Endodermal cell (in vitro differentiated cells): ENCODE measurements at places on chromosomes 12 and 14. TPM values are rescaled to one million over a fixed set of nuclear protein-coding genes. Genes with fewer than 3 reads are reported as not detected.

The SPTSSA gene
- total RNA-seq, result 28.5 and 29.6 TPM in 2 replicates

The TCL1B gene
- 0.93 and 0.95 TPM in 2 replicates for total RNA-seq

The NPAS3 gene
- 1.2 to 1.6 TPM (median 1.4 TPM) in 3 replicates for total RNA-seq

The COCH gene
- total RNA-seq, result 37.9 to 77.3 TPM (median 76.2 TPM) in 3 replicates

The LMNTD1 gene
- total RNA-seq, result 31.6 to 37.7 TPM (median 36.9 TPM) in 3 replicates

The PZP gene
- 1.3 TPM in 1 of 3 replicates, not detected in the others for total RNA-seq

DNA sequence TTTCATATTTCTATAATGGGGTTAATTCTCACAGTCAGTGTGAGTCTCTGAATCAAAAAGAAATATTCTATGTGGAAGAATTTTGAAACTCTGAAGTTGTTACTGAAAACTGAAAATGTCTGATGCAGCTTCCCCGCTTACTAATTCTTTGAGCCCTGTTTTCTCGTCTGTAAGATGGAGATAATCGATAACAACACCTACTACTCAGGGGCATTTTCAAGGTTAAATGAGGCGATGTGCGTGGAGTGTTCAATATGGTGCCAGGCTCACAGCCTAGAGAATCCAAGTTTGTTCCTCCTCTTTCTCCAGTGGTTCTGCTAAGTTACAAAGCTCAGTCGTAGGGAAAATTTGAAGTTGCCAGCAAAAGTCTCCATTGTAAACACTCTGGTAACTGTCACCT is 391.4 kb downstream of the FUT8 start:
- no peaks in the 10 kb centered on the region for H3K4me1 ChIP-seq
- no peak overlapping the region for H3K27ac ChIP-seq
- no peak overlapping the region for H3K4me3 ChIP-seq
- H3K36me3 ChIP-seq, result no peaks in the 10 kb centered on the region
- DNase-seq, result no peak

DNA sequence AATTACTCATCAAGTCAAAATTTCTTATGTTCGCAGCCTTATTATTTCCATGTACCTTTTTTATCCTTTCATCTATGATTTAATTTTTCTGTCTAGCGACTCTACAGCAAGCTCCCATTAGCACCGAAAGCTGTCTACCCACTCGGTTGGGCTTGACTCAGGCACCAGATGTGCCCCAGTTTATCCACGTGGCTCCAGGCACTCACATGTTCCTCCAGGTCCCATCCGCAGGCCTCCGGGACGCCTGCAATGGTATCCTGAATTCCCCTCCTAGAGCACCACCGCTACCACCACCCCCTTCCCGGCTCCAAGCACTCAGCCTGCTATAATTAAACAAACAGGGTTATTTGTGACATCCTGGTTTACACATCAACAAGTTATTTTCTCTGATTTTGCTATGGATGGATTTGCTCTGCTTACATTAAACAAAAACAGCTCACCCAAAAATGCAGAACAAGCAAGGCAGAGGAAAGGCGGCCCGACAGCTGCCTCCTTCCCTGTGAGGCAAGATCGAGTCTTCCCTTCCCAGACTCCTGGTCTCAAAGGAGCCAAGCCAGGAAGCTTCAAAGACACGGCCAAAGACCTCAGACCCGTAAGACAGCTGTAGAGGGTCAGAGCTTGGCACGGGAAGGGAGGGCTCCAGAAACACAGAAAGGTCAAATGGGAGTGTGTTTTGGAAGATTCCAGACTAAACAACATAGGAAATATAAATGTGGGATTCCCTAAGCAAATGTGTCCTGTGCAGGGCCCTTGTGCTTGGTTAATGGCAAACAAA is 253.8 kb downstream of the TTC8 start:
- no peak overlapping the region for H3K27ac ChIP-seq
- no peak for DNase-seq
- no peaks in the 10 kb centered on the region for H3K36me3 ChIP-seq
- no peak overlapping the region for H3K4me3 ChIP-seq
- no peaks in the 10 kb centered on the region for H3K27me3 ChIP-seq
- H3K4me1 ChIP-seq, result no peaks in the 10 kb centered on the region

DNA sequence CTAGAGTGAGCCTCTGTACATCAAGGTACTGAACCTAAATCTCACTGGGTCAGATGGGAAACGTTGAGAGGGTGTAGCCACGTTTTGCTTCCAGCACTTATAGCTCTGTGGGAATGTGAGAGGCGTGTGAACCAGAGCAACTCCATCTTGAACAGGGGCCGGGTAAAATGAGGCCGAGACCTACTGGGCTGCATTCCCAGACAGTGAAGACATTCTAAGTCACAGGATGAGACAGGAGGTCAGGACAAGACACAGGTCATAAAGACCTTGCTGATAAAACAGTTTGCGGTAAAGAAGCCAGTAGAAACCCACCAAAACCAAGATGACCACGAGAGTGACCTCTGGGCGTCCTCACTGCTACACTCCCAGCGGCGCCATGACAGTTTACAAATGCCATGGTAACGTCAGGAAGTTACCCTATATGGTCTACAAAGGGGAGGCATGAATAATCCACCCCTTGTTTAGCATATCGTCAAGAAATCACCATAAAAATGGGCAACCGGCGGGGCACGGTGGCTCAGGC is 63.4 kb upstream of the NCOR2 start:
- no peak overlapping the region for H3K27ac ChIP-seq
- peak; percentile 87 for DNase-seq
- H3K36me3 ChIP-seq, result no peaks in the 10 kb centered on the region
- H3K4me1 ChIP-seq, result peaks cover 2% of the 10 kb centered on the region
- no peaks in the 10 kb centered on the region for H3K27me3 ChIP-seq
- H3K4me3 ChIP-seq, result no peak overlapping the region

DNA sequence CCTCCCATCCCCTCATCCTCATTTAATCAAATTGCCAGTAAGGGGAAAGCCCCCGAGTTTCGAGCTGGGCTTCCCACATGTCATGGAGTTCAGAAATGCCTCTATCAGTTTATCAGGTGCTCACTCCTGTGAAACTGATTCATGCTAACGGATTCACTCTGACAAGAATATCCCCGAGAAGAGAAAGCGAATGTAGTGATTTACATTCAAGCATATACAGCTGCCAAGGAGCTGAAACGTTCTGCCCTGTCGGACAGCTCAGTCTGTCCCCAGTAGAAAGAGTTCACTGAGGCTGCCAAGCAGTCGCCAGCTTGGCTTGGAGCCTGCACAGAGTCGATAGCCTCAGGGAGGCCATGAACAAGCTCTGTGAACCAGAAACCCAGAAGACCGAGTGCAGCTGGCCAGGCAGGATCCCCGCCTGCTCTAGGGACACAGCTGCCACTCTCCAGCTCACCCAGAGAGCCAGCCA is 88.4 kb downstream of the TMCC3 start:
- peaks cover 5% of the 10 kb centered on the region for H3K4me1 ChIP-seq
- H3K27ac ChIP-seq, result no peak overlapping the region
- H3K27me3 ChIP-seq, result no peaks in the 10 kb centered on the region
- H3K36me3 ChIP-seq, result no peaks in the 10 kb centered on the region

DNA sequence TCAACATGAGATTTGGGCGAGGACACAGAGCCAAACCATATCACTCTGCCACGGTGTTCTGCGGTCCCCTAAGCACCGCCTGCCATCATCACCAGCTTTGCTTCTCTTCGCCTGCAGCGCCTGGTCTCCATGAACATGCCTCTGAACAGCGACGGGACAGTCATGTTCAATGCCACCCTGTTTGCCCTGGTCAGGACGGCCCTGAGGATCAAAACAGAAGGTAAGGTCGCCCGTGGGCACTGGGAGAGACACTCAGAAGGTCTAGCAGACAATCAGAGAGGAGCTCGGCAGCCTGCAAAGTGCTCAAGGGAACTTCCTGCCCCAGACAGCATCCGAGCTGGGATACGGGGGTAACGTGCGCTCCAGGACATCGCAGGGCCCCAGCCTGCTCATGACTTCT is 126.0 kb upstream of the FKBP4 start:
- peak; percentile 40 for DNase-seq
- H3K4me3 ChIP-seq, result no peak overlapping the region
- no peaks in the 10 kb centered on the region for H3K27me3 ChIP-seq
- H3K36me3 ChIP-seq, result no peaks in the 10 kb centered on the region
- H3K4me1 ChIP-seq, result no peaks in the 10 kb centered on the region
- no peak overlapping the region for H3K27ac ChIP-seq

DNA sequence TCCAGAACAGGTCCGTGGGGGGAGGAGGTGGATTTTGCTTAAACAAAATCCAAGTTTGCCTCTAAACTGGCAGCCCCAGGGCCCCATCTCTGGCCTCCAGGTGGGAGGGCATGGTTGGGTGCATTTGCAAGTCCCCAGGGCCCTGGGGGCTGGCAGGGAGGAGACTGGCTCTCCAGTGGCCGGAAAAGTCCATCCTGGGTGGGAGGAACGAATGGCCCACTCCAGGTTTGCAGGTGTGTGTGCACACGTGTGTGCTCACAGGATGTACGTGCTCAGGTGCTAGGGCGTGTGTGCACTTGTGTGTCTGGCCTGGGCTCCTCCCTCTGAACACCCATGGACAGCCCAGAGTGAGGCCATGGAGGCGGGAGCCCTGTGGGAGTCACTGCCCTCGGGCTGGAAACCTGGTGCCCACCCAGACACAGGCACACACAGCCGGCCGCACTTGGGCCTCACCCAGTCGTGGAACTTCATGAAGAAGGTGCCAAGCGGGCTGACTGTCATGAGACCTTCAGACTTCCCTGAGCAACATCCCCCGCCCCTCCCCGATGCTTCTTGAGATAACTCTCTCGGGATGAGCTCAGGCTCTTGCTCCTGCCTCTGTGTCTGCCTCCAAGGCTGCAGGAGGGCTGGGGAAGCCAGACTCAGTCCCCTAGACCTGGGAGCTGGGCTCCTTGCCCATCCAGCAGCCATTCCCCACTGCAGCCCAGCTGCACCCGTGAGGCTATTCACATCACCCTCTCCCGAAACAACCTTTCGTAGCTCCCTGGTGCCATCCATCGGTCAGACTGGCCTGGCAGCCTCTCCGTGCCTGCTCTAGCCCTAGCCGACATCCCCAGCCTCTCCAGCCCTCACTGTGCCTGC is 9.4 kb downstream of the AHNAK2 start:
- no peak overlapping the region for H3K4me3 ChIP-seq
- no peaks in the 10 kb centered on the region for H3K36me3 ChIP-seq
- peak; percentile 70 for DNase-seq
- no peaks in the 10 kb centered on the region for H3K27me3 ChIP-seq
- H3K27ac ChIP-seq, result no peak overlapping the region
- no peaks in the 10 kb centered on the region for H3K4me1 ChIP-seq

GRCh38 chr12:11836282-11837151 is 187.0 kb downstream of the ETV6 start:
- H3K4me3 ChIP-seq, result no peak overlapping the region
- H3K36me3 ChIP-seq, result peaks cover 6% of the 10 kb centered on the region
- no peaks in the 10 kb centered on the region for H3K27me3 ChIP-seq
- H3K27ac ChIP-seq, result no peak overlapping the region

- no peak overlapping the region for H3K4me3 ChIP-seq
- H3K36me3 ChIP-seq, result peaks cover 23% of the 10 kb centered on the region
- no peak for DNase-seq
- H3K27ac ChIP-seq, result no peak overlapping the region
These were observed 8.4 kb downstream of the STYX start for GRCh38 chr14:52738409-52738808.

- peak; percentile 92 for DNase-seq
- no peak overlapping the region for H3K27ac ChIP-seq
- H3K27me3 ChIP-seq, result peaks cover 35% of the 10 kb centered on the region
These were observed 1126.0 kb downstream of the AACS start for GRCh38 chr12:126191031-126191891.

DNA sequence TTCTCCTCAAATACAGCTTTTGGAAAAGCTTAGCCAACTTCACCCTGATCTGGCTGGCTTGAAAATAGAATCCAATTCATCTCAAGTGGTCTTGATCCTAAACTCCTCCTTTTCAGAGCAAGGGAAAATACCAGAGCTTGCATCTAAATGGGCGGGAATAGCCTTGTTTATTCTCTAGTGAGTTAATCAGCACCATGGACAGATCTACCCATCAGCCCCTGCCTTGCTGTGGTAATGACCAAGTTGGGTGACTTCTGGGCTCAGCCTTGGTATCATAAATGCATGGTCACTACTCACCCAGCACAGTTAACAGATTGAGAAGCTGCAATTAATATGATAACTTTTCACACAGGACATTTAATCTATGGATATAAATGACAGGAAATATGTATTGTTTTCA is 196.6 kb downstream of the GLT1D1 start:
- peak; percentile 88 for DNase-seq
- no peak overlapping the region for H3K4me3 ChIP-seq
- H3K36me3 ChIP-seq, result no peaks in the 10 kb centered on the region
- peaks cover 30% of the 10 kb centered on the region for H3K27me3 ChIP-seq
- H3K4me1 ChIP-seq, result no peaks in the 10 kb centered on the region

- H3K4me1 ChIP-seq, result peaks cover 4% of the 10 kb centered on the region
- no peak overlapping the region for H3K4me3 ChIP-seq
- H3K36me3 ChIP-seq, result no peaks in the 10 kb centered on the region
These were observed 184.2 kb downstream of the TMTC2 start for GRCh38 chr12:82870771-82871377.

DNA sequence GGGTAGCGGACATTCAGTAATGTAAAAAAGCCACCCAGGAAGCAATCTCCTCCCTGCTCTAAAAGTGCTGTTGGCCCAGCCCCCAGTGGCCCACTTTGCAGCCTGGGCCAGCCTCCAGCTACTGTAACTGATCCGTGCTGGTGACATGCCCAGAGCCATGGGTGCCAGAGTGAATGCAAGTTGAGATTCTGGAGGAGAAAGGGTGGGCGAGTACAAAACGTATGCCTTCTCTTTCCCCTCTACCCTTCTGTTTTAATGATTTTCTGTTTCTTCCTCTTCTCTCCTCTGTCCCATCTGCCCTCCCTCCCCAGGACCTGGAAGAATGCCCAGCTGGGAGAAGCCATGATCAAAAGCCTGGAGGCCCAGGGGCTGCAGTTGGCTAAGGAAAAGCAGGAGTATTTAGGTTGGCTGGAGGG is 16.9 kb downstream of the PLEKHD1 start:
- no peak overlapping the region for H3K27ac ChIP-seq
- no peak for DNase-seq

DNA sequence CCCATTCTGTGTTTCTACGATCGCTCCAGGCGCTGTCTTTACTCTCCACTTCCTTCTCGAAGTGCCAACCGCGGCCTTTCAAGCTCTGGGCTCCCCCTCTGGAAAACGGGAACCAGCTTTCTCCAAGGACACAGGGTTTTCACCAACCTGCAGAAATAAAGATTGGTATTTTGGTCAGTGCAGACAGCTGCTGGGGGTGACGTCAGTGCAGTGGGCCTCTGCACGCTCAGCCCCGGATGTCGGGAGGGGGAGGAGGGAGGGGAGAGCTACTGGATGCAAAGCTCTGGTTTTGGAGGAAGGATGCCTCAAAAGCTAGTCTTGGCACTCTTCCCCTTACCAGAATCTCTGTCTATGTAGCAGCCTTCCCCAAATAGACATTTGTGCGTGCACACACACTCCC is 19.9 kb downstream of the HRK start:
- no peaks in the 10 kb centered on the region for H3K27me3 ChIP-seq
- H3K27ac ChIP-seq, result no peak overlapping the region
- H3K36me3 ChIP-seq, result no peaks in the 10 kb centered on the region
- DNase-seq, result peak; percentile 77
- H3K4me1 ChIP-seq, result peaks cover 8% of the 10 kb centered on the region

GRCh38 chr12:20404576-20405346 is 36.4 kb downstream of the PDE3A start:
- no peak for DNase-seq
- H3K4me3 ChIP-seq, result no peak overlapping the region

- no peak overlapping the region for H3K27ac ChIP-seq
- no peaks in the 10 kb centered on the region for H3K4me1 ChIP-seq
- no peak for DNase-seq
- H3K4me3 ChIP-seq, result no peak overlapping the region
- no peaks in the 10 kb centered on the region for H3K36me3 ChIP-seq
These were observed 17.5 kb upstream of the PPP1CC start for GRCh38 chr12:110760204-110760609.

- H3K27me3 ChIP-seq, result no peaks in the 10 kb centered on the region
- DNase-seq, result no peak
- no peak overlapping the region for H3K27ac ChIP-seq
- no peaks in the 10 kb centered on the region for H3K4me1 ChIP-seq
These were observed 875.2 kb downstream of the FLRT2 start for GRCh38 chr14:86404989-86405649.
